Muscle of leg (tissue), 16 donors: ENCODE measurements at places on chromosomes 6 and 20. TPM values are rescaled to one million over a fixed set of nuclear protein-coding genes. Genes with fewer than 3 reads are reported as not detected.

The METTL24 gene
- 1.4 TPM for total RNA-seq

The MMP24 gene
- 0.27 TPM for total RNA-seq

The FAM209B gene
- 0.13 TPM for total RNA-seq

The TFAP2A gene
- 0.13 TPM for total RNA-seq

GRCh38 chr6:29633534-29633905, 537 bp upstream of the GABBR1 start:
- no peak for DNase-seq

DNA sequence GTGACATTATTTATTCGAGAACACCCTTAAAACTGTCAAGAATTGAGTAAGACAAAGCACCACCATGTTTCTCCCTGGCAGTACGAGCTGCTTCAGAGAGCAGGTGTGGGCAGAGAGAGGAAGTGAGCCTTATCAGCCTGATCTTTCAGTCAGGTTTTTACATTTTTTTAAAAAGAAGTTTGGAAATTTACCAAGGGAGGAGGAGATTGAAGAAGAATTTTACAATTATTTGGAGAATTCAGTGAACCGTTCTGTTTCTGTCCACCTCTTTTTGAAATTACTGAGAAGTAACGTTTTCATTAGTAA, 75.5 kb downstream of the ZDHHC14 start:
- DNase-seq = no peak

DNA sequence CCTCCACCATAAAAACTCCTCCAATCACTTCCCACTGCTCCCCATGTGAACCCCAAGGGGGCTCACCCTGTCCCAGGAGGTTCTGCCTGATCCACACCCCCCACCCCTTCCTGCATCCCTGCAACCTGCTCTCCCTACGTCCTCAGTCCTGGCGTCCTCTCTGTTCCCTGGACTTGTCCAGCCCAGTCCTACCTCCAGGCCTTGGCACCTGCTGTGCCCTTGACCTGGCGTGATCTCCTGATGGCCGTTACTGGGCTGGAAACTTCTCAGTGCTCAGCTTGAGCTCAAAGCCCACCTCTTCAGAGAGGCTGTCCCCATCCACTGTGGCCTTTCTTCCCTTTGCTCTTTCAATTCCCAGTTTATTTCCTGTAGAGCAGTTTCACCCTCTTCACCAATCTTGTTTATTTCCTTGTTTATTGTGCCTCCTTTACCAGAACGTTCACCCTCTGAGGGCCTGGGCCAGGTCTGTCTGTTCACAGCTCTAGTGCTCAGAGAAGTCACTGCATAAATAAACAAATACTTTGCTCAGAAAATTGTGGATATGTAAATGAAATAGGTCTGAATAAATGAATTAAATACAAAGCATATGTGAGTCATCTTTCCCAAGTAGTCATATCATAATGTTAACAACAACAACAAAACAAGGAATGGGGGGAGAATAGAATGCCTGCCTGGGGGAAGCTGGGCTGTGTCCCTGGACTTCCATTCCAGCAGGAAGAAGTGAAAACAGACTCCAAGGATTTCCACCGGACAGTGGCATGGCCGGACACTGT, 175.7 kb upstream of the SULF2 start:
- DNase-seq = no peak

DNA sequence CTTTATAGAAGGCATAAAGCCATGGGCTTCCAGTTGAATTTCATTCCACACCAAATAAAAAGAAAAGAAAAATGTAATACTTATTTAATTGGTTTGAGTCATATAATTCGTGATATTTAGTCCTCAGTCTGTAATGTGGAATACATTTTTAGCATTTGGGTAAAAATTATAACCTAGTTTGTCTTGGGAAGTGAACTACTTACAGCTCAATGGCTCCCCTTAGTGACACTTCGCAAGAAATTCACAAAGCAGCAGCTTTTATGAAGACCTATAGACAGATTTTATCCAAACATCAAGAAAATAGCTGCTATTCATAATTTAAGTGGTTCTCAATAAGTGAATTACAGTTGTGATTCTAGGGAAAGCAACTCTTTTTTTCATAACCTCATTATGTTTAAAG, 72.1 kb downstream of the RSPO3 start:
- peak; percentile 66 for DNase-seq

DNA sequence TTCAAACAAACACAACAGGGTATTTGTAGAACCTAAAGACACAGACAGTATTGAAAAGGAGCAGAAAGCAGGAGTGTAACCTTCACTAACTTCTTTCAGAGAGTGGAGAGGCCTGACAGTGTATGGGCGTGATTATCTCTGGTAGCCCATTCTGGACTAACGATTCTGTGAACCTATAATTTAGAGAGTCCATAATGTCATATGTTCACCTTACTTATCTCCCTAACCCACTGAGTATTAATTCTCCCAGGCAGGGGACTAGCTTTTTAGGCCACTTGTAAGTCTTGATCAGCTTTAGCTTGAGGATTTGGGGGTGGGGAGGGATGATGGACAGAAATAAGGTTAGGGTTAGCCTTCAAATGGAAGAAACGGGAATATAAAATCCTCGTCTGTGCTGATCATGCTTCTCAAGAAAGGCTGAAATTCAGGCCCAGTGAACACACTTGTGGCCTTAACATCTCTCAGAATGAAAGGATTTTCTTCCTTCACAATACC, 2.8 kb upstream of the PARD6B start:
- DNase-seq = no peak

- peak; percentile 55 for DNase-seq
Measured at GRCh38 chr20:49610691-49611538, 43.0 kb upstream of the PTGIS start.

DNA sequence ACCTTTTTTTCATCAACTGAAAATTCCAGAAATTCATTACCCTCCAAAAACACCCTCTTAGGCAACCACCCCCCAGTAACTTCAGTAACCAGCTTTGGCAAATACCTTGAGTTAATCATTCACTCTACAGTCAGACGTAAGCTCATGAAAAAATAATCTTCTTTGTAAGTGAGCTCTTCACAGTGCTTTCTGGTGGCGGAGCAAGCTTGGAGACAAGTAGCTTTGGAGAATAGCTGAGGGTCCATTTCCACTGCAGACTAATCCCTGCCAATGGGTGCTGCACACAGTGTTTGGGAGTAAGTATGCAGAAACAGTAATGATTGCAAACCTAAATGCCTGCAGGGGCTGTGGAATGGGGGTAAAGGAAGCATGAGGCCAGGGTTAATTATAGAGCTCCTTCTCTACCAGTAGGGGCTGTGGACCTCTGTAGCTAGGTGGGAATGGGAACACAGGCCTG, 56.8 kb upstream of the HINT3 start:
- DNase-seq = no peak

DNA sequence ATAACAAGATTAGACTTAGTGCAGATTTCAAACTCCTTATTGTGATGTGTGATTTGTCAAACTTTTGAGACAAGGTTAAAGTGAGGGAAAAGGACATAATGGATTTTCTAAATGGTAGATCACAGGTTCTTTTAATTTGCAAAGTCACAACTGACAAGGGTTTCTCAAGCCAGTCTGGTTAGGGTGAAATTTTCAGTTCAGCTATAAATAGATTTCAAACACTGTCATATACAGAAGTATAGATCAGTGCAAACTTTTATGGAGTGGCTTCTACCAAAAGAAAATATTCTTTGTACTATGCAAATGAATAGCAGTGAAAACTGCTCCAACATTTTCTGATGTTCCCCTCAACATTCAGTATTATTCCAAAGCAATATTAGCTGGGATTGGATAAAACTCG, 337.1 kb upstream of the MAN1A1 start:
- no peak for DNase-seq

- no peak for DNase-seq
Measured at GRCh38 chr20:49306903-49307620, 29.2 kb upstream of the ZNFX1 start.

DNA sequence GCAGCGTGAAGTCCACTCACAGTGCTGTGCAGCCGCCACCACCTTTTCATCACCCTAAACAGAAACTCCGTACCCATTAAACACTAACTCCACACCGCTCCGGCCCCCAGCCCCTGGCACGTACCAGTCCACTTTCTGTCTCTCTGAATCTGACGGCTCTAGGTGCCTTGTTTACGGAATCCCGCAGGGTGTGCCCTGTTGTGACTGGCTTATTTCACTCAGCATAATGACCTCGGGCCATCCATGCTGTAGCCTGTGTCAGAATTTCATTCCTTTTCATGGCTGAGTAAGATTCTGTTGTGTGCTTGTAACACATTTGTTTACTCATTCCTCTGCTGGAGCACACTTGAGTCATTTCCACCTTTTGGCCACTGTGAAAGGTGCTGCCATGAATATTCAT, 18.0 kb downstream of the TCFL5 start:
- no peak for DNase-seq

DNA sequence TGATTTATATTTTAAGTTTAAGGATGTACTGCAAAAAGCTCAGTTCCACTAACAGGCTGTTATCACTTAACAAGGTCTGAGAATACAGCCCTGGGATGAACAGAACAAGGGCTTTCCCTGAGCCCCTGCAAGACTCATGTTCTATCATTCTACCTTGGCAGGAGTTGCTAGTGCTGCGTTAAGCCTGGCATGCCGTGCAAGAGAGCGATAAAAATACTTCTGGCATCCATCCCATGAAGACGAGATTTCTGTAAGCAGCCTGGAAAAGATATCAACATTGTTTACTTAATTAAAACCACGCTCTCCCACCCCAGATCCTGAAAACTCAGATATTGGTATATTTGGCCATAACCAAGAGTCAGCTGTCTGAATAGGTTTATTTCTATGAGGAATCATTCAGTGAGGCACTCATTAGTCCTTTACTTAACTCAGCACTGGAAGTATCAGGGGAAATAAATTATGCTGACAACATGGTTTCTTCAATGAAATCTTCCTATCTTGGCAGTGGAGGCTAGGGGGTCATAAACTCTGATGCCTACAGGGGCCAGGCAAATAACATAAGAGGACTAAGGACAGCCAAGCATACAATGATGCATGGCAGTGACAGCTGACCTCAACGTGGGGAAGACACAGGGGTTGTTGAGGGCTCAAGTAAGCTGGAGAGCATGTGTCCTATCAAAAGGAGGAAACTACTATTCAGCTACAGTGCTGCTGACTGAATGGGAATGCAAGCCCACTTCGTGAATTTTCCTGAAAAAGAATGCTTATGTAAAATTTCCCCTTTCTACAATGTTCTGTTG, 37.6 kb upstream of the LYRM2 start:
- DNase-seq = peak; percentile 23

- no peak for DNase-seq
Measured at GRCh38 chr6:168130168-168130696, 51.2 kb upstream of the FRMD1 start.

GRCh38 chr6:111579816-111580215, 25.9 kb downstream of the TRAF3IP2 start:
- DNase-seq = no peak

DNA sequence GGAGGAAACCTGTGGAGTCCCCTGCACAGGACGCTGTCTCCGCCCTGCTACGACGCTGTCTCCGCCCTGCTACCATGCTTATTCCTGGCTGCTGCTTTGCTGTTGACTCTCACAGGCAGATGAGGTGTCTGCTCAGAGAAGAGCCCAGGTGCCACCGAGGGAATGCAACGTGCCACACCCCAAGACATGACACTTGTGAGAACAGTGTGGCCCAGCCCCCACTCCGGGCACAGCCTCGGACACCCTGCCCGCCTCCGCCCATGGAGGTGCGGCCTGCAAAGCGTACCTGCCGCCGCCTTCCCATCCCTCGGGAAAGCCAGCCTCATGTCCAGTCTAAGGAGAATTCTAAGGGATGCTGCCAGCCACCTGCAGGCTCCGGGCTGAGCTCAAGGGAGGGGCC, 15.6 kb upstream of the MRGBP start:
- no peak for DNase-seq

DNA sequence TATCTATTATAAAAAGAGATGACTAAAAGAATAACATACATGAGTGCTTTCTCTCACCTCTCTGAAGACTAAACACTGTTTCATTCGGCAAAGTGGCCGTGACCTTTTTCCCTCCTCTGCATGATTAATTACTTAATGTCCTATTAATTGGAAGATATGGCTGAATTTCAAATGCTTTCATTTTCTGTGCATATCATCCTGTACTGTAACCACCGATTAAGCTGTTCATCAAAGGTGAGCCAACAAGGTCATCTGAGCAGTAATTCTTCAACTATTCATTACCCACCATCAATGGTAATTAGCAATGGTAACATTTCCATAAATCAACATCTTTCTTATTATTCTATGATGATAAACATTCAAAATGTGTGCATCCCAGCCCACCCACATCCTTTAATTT, 125.2 kb downstream of the PTPRK start:
- DNase-seq = no peak

GRCh38 chr6:46606338-46606737, 46.3 kb downstream of the CYP39A1 start:
- DNase-seq = peak; percentile 63
